ENCODE measurements at places on chromosomes 2 and 18.

DNA sequence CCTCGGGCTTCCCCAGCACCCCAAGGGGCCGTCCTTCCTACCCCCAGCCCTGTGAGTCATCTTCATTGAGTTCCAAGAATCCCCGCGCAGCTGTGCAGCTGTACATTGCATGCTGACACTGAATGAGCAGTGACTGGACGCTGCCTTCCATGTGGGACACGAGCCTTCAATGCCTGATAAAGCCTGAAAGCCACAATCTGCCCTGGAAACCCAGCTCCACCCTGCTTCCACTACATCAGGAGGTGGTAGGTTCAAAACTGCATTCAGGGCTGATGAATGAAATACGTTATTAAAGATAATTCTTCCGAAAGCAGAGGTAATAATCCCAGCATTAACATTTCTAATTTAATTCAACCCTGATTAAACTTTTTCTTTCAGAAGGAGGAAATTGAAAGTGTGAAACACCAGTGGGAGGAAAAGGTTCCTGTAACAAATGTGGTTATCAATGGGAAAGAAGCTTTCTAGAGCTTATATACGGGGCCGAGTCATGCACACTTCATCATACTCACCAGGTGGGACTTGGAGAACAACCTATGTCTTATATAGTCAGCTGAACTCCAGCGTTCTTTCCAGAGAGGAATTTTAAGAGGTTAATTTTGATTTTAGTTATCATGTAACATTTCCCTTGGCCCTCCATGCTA lies 360.1 kb downstream of the LPIN1 start:
- DNase-seq = peak; percentile 5

- DNase-seq = no peak
Observed at GRCh38 chr2:165572151-165572550, 102.7 kb downstream of the CSRNP3 start.

DNA sequence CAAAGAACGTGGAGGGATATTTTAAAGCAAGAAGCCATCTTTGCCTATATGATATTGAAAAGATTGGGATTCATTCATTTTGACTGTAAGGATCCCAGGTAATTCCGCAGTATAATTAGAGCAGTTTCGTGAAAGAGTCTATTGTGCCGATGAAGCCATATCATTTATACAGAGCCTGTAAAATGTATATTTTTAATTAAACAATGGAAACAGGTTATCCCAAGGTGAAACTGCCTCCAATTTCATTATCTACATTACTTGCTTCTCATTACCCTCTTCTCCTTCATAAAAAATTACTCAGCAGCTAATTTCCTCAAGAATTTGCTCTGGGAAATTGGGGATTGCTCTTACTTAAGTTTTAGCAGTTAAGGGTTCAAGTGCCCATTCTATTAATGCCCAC lies 444.1 kb downstream of the SOCS6 start:
- no peak for DNase-seq

- no peak for DNase-seq
Observed at GRCh38 chr2:227347117-227347516, 22.1 kb downstream of the MFF start.

DNA sequence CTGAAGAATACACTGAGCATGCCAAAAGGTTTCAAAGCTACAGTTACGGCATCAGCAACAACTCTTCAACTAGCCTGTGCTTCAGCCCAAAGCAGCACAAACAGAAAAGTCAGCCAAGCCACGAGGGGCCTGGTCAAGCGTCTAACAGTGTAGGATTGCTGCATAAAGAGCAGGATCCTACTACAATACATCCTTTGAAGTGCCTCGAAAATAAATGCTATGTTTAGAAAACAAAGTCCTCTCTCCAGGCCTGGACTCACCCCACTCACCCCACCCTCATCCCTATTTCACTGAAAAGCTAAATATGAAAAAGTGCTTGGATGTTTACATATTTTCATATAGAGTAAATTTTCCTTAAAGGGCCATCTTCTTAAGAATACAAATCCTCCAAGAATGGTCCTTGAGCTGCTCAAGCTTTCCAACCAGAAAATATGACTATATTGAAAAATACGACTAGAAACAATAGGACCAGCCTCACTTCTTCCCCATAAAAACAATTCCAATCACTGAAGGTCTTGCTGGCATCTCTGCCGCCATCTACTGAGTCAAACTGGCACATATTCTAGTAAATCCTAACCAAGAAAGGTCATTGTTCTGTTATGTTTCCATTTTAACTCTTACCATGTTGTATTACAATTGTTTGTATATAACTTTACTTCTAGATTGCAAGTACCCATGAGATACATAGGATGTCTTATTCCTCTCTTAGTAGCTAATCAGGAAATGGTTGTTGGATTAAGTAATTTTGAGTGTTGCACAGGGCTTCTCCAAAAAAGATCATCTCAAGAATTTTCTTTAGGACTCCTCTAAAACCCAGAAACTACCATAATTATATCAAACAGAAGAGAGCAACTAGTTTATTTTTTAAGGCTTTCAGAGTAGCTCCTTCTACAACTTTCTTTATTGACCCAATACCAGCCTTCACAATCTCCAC lies 63.6 kb downstream of the CLHC1 start:
- DNase-seq = peak; percentile 66

DNA sequence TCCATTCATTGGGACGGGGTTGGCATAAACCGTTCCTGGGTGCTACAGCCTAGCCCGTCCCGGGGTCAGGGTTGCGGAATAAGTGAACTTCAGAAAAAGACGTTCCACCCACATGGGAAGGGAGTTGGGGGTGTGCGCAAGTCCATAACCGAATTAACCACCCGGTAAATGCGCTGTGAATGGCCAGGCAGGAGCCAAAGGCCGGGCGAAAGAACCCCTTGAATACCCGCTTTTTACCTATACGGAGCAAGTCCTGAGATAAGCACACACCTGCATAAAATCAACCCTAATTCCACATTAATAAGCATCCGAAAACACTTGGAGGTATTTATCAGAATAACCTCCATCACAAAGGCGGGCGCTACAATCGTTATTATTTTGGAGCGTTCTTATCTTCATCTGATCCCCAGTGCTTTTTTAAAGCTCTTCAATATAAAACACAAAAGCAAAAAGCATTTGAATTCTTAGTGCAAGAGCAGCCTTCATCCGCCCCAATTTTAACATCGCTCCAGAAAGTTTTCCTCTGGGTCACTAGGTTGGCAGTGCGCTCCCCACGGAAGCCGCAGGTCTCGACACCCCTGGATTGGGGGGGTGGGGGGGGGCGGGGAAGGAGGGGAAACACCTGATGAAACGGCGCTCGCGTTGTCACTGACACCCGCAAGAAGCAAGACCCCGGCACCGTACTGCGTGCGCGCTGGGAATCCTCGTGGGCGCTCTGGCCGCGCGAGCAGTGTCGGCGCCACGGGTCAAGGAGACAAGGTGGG lies 1.2 kb downstream of the SATB2 start:
- DNase-seq = peak; percentile 61

DNA sequence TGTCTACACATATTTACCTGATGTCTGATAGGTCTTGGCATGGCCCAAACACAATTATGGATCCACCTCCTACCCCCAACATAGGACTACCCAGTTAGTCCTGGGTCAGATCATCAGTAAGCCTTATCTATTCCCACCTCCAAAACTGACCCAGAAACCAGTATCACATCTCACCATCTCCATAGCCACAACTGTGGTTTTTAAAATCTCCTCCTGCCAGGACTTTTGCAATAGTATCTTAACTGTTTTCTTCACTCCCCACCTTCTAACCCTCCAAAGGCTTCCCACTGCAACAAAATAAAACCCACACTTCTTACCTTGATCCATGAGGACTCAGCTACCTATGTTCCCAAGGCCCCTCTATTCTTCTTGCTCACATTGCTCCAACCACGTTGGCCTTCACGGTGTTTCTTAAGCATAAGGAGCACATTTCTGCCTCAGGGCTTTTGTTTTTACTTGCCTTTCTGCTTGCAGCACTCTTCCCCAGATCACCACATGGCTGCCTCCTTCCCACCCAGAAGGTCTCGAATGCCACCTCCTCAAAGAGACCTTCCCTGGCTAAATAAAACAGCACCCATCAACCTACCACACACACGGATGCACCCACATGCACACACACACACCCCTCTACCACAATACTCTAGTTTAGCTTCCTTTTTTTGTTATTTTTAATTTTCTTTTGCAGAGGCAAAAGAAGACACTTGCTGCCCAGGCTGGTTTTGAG lies 125.9 kb upstream of the SLC1A4 start:
- peak; percentile 58 for DNase-seq

GRCh38 chr2:27212626-27213471 lies 781 bp upstream of the SLC5A6 start:
- DNase-seq = no peak

- no peak for DNase-seq
Observed at GRCh38 chr18:70422391-70422965, 133.6 kb downstream of the SOCS6 start.

DNA sequence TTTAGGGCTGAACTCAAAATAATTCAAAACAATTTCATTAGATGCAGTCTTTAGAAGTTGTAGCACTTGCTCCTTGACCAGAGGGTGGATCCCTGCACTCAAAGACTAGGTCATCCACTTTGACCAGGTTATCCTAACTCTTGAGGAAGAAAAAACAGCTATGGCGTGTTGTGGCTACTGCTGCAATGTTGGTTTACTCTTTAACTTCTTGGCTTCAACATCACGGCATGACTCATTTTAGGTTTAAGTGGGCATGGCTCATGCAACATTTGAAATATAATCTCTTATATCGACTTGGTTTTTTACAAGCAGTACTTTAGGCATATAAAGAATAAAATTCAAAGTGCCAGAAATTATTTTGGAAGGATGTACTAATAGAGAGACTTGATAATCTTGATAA lies 35.4 kb downstream of the ANKRD29 start:
- DNase-seq = peak; percentile 12

GRCh38 chr2:8675543-8675942 lies 6.3 kb upstream of the ID2 start:
- DNase-seq = no peak

- peak; percentile 69 for DNase-seq
Observed at GRCh38 chr18:10524507-10525370, 1.1 kb upstream of the NAPG start.

GRCh38 chr2:174681099-174682006 lies 82.9 kb downstream of the CHRNA1 start:
- DNase-seq = peak; percentile 41

DNA sequence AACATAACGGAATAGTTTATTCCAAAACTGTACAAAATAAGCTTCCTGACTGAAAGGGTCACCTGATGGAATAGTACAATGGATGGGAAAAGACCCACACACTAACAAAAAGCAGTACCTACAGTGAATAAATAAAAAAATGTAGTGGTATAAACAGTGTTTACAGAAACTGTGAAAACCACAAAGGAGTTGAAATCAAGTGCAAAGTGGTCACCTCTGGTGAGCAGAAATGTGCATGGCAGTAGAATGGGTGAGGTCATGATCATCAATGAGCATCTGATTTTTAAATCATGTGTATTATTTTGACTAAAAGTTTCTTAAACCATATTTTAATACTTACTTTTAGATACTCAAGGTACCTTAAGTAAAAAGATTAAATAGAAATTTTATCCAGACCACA lies 11.4 kb downstream of the WDSUB1 start:
- no peak for DNase-seq

DNA sequence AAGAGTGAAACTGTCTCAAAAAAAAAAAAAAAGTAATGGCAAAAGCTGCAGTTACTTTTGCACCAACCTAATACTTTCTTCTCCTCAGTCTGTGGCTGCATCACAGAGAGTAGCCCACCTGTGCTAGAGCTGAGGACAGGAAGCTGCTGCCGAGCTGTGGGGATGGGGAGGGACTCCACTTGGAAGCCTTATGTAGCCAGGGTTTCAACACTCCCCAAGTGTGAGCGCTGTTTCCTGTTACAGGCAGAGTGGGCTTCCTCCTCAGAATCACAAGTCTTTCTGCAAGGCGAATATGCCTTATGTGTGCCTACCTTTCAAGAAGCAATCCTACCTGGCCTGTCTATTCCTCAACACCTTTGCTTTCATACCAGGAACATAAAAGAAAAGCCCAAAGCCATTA lies 36.3 kb upstream of the CYP27C1 start:
- DNase-seq = no peak

GRCh38 chr2:144502369-144502768 lies 17.6 kb downstream of the ZEB2 start:
- no peak for DNase-seq

DNA sequence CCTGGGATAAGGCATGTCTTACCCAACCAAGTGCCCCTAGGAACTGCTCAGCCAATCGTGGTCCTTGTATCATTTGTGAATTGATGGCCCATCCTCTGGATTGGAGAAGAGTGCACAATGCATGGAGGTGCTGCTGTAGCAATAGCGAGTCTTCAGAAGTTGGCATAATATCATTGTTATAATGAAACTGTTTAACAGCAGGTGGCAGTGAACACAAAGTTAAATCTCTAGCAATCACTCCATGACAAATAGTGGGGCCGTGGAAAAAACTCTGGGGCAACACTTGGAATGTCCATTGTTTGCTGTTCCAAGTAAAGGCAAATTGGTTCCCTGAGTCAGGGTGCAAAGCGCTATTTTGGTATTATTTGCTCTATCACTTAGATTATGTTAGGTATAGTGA lies 11.4 kb downstream of the REG1A start:
- no peak for DNase-seq

- no peak for DNase-seq
Observed at GRCh38 chr2:182545420-182546167, 118.8 kb upstream of the PDE1A start.

- DNase-seq = no peak
Observed at GRCh38 chr2:141611981-141612380, 518.8 kb downstream of the LRP1B start.

- DNase-seq = peak; percentile 64
Observed at GRCh38 chr2:172200495-172201085, 97.9 kb upstream of the DLX2 start.

- no peak for DNase-seq
Observed at GRCh38 chr2:227881866-227882517, 10.6 kb downstream of the DAW1 start.

DNA sequence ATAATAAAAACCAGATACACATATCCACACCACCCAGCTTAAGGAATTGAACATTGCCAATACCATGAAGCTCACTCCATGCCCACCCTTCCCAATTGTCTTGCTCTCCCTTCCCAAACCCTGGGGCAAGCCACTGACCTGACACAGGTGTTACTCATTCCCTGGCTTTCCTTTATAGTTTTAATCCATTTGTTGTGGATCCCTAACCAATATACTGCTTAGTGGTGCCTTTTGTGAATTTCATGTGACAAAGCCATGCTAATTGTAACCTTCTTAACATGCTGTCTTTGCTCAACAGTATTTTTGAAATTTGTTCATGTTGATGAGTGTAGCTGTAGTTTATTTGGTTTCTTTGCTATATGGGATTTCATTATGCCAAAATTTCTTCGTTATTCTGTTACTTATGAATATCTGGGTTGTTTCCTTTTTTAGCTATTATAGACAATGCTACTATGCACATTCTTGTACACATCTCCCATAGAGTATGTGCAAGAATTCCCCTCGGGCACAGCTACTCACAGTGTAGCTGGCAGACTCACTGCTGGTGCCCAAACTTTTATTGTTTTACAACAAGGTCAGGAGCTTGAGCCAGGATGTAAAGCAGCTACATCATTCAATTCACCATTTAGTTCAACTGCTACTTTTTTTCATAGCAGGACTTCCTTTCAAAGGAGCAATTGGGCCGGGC lies 90.8 kb upstream of the ATL2 start:
- DNase-seq = no peak

- DNase-seq = no peak
Observed at GRCh38 chr2:187994464-187995331, 297.0 kb upstream of the GULP1 start.

GRCh38 chr2:187976259-187976985 lies 315.3 kb upstream of the GULP1 start:
- DNase-seq = no peak
